ENCODE measurements at places on chromosomes 2 and 18.

DNA sequence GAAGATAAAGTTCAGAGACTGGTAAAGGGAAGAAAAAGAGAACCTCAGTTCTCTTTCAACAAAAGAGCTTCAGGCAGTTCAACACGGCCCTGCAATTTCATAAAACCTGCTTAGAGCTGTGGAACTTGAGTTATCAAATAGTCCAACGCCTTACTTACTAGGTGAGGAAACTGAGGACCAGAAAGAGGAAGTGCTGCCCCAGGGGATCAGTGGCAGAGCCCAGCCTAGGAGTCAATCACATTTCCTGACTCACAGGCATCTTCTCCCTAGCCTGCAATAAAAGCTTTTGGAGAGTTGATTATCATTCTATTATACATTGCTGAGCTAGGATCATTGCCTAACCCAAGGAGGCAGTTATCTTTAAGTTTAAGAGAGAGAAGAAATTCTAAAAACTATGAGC, 77.4 kb downstream of the TXNL1 start:
- DNase-seq = no peak

DNA sequence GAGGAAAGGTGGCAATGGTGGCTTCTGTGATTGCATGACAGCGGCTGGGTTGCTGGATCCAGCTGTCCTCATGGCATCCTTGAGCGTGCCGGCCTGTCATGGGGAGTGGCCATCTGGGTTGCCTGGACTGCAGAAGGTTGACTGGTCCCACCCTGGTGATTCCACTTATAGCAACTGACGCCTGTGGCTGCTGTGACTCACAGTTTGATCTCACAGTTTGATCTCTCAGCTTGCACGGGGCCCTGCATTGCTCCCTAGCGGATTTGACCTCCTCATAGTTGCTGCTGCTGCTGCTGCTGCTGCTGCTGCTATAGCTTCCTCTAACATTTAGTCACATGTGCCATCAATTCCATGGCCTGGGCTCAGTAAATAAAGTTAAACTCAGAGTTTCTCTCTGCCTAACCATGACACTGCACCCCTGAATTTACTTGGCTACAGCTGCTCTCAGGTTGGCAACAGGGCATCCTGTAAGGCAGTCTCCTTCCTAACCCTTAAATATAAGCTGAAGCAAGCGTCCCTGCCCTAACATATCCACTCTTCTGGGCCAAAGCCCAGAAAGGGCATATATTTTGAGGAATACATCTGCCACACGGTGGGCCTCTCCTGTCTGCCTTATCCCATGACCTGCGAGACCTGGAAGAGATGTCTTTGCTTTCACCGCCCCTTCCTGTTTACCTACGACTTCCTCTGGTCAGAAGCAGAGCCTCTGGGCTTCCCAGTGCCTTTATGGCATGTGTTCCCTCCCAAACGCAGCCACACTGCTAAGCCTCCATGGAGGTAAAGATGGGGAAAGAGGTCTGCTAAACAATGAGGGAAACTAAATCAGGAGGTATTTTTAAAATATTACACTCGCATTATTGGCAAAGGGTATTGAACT, 37.8 kb upstream of the CCDC150 start:
- no peak for DNase-seq

DNA sequence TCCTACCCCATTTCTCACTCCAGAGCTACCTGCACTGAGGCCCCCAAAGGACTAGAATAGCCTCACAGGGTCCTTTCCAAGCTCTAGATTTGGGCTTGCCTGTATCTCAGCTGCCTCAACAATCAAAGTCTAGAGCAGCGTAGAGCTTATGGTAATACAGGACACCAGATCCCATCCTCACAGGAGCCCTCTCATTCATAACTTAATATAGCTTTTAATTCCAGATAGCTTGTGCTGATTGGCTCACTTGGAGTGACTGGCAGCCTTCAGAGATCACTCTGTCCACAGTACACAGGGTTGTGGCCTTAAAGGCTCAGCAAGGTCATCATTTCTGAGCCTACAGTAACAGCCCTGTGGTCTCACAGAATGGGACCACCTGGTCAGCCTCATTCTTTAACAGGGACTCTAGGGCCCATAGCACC, 51.4 kb downstream of the ZFP36L2 start:
- no peak for DNase-seq

GRCh38 chr18:8841781-8842485, 136.6 kb downstream of the MTCL1 start:
- DNase-seq = no peak

DNA sequence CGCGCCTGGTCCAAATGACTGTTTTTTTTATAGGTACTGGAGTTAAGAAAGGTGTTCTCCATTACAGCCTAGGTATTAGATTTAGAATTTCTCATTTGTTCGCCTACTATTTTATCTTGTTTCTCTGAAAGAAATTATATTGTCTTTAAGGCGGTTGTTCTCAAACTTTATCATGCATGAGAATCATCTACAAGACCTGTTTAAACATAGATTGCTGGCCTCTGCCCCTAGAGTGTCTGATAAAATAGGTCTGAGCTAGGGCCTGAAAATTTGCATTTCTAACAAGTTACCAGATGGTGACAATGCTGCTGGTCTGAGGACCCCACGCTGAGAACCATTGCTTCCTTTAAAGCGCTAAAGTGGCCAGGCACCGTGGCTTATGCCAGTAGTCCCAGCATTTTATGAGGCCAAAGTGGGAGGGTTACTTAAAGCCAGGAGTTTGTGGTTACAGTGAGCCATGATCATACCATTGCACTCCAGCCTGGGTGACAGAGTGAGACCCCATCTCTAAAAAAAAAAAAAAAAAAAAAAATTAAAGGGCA, 34.0 kb upstream of the RNF138 start:
- no peak for DNase-seq

DNA sequence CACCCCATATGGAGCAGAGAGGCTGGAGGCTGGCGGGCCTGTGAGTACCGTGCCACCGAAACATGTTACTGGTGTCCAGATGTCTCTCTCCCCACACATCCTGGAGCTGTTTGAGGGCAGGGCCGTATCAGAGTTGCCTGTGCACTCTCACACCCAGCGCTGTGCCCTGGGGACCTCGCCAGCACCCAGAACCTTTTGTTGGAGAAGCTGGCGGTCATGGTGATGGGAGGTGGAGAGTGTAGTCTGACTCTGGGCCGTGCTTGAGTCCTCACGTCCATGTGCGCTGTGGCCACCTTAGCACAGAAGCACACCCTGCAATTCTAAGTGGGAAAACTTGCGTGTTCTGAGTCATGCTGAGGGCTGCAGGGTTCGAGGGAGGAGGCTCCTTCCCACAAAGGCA, 259.2 kb downstream of the NDUFA10 start:
- DNase-seq = no peak

- DNase-seq = no peak
Observed at GRCh38 chr18:10010611-10011015, 96.8 kb downstream of the VAPA start.

- no peak for DNase-seq
Observed at GRCh38 chr2:59239146-59239545, 998.0 kb upstream of the FANCL start.

DNA sequence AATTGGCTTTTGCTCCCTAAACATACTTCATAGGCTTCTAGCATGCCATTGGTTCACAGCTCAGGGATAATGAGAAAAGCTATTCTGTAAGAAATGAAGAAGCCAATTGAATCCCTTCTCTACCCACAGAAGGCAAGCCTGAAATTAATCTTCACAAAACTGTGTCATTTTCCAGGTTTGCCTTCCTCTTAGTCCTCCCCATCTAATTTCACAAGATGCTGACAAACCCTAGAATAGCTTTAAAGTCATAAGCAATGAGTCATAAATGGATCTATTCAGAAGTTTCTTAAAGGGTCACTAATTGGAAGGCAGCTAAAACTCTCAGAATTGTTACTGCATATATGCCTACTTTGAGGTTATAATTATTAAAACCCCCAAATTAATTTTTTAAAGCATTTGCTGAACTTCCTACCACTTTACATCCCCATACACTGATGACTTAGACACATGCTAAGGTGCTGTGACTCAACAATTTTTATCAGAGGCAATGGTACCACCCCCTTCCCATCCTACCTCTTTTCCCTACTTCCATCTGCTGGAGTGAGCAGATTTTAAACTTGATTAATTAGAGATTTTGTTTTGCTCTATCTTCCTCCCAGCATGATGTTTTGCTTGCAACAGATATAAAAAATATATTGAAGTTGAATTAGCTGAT, 51.3 kb upstream of the NABP1 start:
- no peak for DNase-seq

- no peak for DNase-seq
Observed at GRCh38 chr2:29235411-29235810, 120.2 kb downstream of the CLIP4 start.

DNA sequence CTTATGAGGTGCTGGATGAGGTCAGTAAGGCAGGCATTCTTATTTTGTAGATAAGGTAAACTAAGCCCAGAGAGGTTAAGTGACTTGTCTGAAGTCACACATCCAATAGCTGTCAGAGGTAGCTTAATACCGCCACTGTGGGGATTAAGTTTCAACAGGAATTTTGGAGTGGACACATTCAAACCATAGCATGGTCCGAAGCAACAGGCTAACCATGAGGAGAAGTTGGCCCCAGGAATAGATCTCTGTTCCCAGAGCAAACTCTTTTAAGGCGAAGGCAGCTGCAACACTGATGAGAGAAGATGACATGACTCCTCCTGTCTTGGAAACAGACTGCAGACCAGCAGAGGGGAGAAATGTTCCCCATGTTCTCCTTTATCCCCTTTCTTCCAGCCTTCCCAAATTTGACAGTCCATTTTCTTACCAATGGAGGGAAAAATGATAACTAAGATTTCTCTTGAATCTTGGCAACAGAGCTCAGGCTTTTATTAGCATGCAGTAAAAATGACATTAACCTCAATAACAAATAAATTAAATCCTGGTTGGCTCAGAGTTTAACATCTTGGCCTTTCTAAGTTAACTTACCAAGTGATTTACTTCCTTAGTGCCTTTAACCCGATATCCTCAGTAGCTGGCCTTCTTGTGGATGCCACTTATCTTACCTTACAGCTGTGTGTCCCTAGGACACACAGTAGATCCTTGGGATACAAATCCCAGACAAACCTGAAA, 67.9 kb upstream of the STPG4 start:
- no peak for DNase-seq

DNA sequence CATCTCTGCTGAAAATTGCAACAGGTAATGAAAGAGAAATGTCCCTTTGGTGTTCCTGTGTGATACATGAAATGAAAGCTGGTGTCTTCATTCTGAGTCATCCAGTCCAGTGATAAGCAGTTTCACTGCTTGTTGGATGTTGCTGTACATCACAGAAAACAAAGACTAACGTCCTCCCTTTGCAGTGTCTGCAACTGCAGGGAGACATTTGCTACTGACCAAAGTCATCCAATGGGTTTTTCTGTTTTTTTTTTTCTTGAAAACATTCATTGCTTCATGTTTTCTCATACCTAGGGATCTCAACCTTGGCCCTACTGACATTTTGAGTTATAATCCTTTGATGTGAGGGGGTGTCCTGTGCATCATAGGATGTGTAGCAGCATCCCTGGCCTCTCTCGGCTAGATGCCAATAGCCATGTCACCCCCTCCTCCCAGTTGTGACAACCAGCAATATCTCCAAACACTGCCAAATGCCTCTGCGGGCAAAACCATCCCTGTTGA, 63.6 kb upstream of the FZD5 start:
- DNase-seq = no peak

DNA sequence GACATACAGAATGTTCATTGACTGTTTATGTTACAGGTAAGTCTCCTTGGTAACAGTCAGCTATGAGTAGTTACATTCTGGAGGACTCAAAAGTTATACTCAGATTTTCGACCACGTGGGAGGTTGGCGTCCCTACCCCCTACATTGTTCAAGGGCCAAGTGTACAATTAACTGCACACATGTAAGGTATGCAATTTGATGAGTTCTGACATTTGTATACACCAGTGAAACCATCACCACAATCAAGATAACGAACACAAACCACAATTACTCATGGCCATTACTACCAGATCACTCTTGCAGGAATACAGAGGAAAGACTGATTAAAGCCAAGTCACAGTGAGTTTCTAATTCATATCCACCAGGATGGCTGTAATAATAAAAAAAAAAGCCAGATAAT, 39.6 kb upstream of the LDLRAD4 start:
- no peak for DNase-seq

DNA sequence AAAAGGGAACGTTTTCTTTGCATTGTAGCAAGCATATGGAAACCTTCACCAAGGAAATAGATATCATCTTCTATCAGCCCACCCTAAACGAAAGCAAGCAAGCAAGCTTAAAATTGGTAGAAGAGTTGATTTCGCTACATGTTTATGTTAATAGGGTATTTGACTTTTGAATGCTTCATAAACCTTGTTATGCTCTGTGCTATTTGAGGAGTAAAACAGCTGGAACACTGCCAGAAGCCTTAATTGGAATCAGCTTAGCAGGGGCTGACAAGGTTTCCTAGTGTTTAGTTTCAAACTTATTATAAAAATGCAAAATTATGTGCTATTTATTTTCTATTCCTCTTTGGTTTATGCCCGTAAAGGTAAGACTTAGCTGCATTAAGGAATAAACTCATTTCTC, 70.6 kb upstream of the LINC00305 start:
- no peak for DNase-seq

GRCh38 chr2:182606728-182607681, 109.1 kb upstream of the DNAJC10 start:
- no peak for DNase-seq

GRCh38 chr18:76349067-76349715, 145.9 kb downstream of the ZNF516 start:
- DNase-seq = peak; percentile 31

- DNase-seq = no peak
Observed at GRCh38 chr2:71379086-71379485, 47.5 kb downstream of the ZNF638 start.

DNA sequence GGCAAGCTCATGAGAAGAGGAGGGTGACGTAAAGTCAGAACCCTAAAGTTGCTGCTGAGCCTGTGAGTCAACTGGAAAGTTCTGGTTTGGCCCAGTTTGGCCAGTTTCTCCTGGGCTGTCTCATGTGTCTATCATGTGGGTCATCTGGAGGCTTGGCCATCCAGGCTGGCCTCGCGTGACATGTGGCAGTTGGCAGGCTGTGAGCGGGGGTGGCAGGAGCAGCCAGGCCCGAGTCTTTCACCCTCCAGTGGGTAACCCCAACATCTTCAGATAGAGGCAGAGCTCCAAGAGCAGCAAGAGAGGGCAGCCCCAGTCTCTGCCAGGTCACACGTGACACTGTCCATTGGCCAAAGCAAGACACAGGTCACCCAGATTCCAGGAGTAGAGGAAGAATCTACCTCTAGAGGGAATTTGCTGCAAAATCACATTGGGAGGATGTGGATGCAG, 51.5 kb downstream of the FHOD3 start:
- no peak for DNase-seq

DNA sequence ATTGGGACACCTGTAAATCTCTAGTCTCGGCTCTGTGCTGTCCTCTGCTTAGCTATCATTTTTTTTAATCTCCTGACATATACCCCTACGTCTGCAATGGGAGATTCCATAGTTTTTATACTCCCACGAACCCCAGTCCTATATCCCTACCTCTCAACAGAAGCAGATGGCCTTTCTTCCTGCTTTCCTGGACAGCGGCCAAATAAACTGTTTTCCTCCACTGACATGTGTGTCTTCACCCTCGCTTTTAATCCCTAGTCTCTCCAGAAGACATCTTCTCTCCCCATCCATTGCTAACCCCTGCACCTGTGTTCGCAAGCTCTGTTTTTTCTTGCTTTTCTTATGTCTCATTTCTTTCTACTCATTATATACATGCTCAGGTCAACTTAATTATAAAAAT, 395.4 kb downstream of the EPHA4 start:
- DNase-seq = no peak

- DNase-seq = no peak
Observed at GRCh38 chr2:155384555-155385123, 686.1 kb downstream of the KCNJ3 start.

- DNase-seq = no peak
Observed at GRCh38 chr2:180523621-180524340, 456.6 kb upstream of the UBE2E3 start.

Measured in stimulated activated CD8-positive, alpha-beta memory T cell treated with anti-CD3 and anti-CD28 coated beads, Interleukin-4, amount 100 ng/mL, for 1 hour (primary cell).